ENCODE measurements at places on chromosomes 2 and 18. TPM values are rescaled to one million over a fixed set of nuclear protein-coding genes. Genes with fewer than 3 reads are reported as not detected.

Gene UGT1A8
- not detected for total RNA-seq

Gene KCNG2
- total RNA-seq: not detected

Gene THOC1
- total RNA-seq: 43.1 TPM

Gene CRYBA2
- not detected for total RNA-seq

Gene KIAA2012
- total RNA-seq: not detected

Gene UCN
- total RNA-seq: 3.0 TPM

Gene ALKAL2
- total RNA-seq: not detected

Gene ELOA2
- total RNA-seq: not detected

Gene CXCR2
- 0.15 TPM for total RNA-seq

Gene CMPK2
- 91.1 TPM for total RNA-seq

Gene CPS1
- 0.15 TPM for total RNA-seq

Gene SULT1C2
- not detected for total RNA-seq

Gene GCA
- total RNA-seq: 17.0 TPM

Gene ATL2
- total RNA-seq: 51.9 TPM

Gene ZC3H6
- 13.5 TPM for total RNA-seq

Gene NOL4
- not detected for total RNA-seq

Gene HS6ST1
- total RNA-seq: 6.2 TPM

Gene CCL20
- total RNA-seq: 3.6 TPM

Gene GATA6
- not detected for total RNA-seq

Gene EMX1
- total RNA-seq: not detected

Gene PARD6G
- total RNA-seq: 0.33 TPM

Gene ALPP
- not detected for total RNA-seq

Gene FSHR
- not detected for total RNA-seq

Gene SDC1
- 0.33 TPM for total RNA-seq

Gene TUBA4B
- total RNA-seq: not detected

Gene STON1
- total RNA-seq: 3.0 TPM

Gene KYNU
- total RNA-seq: not detected

Gene HOXD10
- not detected for total RNA-seq

Gene OTOS
- total RNA-seq: not detected

Gene POTEJ
- total RNA-seq: not detected

Gene CCDC121
- total RNA-seq: 0.90 TPM

Gene UGT1A9
- not detected for total RNA-seq

Gene MYO3B
- 0.38 TPM for total RNA-seq

Gene GKN1
- not detected for total RNA-seq

Gene SERPINB10
- total RNA-seq: not detected

Gene ANKRD53
- not detected for total RNA-seq

Gene DOK6
- total RNA-seq: not detected

Gene AQP12B
- not detected for total RNA-seq

Gene KRTCAP3
- 10.1 TPM for total RNA-seq

Gene CIB4
- not detected for total RNA-seq

Gene LRRC30
- total RNA-seq: not detected

Gene FAHD2A
- 37.3 TPM for total RNA-seq

Gene RAB27B
- 5.0 TPM for total RNA-seq

Gene LHCGR
- total RNA-seq: not detected

Gene HOXD12
- not detected for total RNA-seq

Gene RBBP8
- 55.0 TPM for total RNA-seq

Gene ADAM23
- 0.85 TPM for total RNA-seq

Gene KCNJ3
- total RNA-seq: not detected

Gene TMEM169
- total RNA-seq: 3.5 TPM

Gene TOGARAM2
- 10.3 TPM for total RNA-seq

Gene MRPL53
- total RNA-seq: 115 TPM

Gene SH2D6
- 1.5 TPM for total RNA-seq

Gene CCDC150
- total RNA-seq: 12.1 TPM

All from activated CD4-positive, alpha-beta memory T cell treated with anti-CD3 and anti-CD28 coated beads, Interleukin-2, amount 10 ng/mL, durations not matched to agents 7 days and 5 days (primary cell).